ENCODE measurements at places on chromosomes 16 and 17.

DNA sequence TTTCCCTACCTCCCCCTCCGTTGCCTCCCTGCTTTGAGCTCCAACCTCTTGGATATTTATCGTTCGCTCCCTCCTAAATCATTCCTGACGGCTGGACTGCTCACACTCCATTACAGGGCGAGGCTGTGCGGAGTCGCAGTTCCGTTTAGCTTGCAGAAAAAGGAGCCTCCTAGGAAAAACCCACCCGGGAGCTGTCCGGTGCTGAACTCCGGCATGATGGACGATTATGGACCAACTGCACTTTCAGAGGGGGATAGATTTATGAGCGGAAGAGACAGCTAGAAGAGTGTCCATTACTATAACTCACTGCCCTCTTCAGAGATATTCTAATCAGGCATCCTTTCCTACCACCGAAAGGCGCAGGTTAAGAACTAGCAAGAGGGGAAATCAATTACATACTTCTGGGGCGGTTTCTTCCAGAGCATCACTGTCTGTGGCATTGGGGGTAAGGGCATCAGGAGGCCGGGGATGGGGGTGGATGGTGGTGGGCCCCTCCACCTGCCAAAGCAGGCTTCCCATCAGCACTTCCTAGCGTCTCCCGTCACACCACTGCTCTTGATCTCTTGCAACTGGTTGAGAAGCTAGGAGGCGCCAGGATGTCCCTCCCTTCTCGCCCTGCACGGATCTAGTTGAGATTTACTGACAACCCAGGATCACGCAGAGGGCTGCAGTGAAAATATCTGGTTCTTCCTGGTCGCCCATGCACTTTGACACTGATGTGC, 251.2 kb downstream of the ENGASE start:
- DNase-seq = no peak

- no peak for DNase-seq
These were observed 170.7 kb downstream of the CYB561 start for GRCh38 chr17:63275318-63275970.

DNA sequence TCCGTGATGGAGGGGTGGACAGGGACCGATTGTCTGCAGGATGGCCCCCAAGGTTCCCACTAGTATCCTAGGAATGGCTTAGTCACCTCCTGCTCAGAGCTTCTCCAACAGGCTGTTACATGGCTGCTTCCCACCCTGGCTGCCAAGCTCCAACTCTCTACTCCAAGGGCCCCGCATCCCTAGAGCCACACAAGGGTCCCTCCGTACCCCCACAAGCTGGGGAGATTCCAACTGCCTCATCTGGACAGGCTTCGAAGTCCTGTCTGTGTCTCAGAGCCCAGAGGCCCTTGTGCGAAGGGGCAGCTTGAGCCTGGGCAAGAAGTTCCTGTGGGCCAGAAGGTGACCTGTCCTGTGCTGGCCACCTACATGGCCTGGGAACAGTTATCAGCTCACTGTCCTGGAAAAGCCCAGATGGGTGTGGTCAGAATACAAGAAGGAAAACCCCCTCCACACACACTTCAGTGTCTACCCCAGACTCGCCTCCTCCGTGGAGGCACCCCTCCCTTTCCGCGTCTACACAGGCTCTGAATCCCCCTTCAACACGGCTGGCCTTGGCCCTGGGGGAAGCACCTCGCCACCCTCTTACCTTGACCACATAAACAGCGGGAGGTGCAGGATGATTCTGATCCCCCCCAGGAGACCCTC, 586 bp downstream of the MEAK7 start:
- DNase-seq = no peak

DNA sequence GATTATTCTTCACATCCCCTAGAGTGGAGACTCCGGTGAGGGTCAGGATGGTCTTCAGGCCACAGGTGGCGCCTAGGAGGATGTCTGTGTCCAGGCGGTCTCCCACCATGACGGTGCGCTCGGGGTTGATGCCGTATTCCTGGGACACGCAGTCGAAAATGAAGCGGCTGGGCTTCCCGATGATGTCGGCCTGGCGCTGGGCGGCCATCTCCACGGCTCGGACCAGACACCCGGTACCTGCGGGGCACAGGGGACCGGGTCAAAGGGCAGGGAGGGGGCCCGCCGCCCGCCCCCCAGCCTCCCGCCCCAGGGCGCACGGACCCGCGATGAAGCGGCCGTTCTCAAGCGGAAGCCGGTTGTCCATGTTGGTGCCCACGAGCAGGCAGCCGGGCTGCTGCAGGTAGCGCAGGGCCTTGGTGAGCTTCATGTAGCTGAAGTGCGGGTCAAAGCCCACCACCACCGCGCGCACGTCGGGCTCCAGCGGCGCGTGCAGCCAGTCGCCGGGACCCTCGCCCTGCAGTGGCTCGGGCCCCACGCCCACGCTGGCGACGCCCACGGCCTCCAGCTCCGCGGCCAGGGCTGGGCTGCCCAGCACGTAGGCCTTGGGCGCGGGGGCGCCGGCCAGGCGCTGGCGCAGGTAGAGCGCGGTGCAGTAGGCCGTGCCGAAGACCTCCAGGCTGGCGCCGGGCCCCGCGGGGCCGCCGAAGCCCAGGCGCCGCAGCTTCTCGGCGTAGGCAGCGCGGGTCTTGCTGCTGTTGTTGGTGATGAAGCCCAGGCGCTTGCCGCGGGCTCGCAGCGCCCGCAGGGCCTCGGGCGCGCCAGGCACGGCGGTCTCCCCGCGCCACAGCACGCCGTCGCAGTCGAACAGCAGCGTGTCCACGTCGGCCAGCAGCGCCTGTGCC, 572 bp downstream of the PGP start:
- no peak for DNase-seq

DNA sequence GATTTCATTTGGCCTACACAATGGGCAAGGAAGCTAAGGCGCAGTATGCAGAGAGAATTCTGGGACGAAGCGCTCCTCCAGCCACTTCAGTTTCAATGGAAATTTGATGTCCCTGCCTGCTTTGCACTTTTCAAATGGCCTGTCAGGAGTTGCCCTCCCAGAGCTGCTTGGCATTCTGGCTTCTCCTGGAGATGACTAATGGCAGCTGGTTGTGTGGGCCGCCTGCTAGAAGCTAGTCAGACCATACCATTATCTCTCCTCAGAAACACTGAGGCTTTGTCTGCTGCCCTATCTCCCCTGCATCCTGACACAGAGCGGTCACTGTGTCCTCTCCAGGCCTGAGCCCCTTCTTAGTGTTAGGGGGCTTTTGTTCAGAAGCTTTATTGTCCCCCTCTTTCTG, 180.1 kb downstream of the SPECC1 start:
- DNase-seq = peak; percentile 74

DNA sequence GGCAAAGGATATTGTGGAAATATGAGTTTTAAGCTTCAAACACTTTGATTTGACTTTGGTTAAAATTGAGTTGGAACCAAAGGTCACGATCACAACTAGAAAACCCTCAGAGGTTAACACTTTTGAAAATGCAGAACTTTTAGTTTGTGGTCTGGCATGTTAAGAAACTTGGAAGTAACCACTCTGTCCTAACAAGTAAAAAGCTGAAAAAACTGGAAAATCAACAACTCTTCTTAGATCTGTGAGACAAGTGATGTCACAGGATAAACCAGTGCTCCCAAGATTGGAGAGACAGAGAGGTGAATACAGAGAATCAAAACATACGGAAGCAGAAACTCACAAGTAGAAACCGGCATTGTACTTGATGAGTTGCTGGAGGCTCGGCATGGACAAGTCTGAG, 17.4 kb downstream of the MFSD6L start:
- DNase-seq = no peak

DNA sequence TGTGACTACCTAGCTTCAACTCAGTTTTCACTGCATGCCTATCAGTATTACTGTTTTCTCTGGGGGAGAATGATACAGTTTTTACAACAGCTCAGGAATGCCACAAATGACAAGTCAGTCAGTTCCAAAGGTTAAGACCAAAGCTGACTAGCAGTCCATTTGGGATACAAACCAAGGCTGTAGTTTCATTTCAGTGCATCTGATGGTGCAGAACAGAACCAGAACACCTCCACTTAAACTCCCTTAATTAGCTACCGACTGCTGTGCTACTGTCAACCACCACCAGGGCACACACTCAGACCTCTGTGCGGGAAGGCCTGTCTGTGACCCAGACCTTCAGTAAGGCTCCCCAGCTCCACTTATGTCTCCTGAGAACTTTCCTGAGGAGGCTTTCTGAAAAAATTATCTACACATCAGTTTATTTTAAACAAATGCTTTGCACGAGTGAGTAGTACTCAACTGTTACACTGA, 20.4 kb downstream of the NFE2L1 start:
- no peak for DNase-seq

DNA sequence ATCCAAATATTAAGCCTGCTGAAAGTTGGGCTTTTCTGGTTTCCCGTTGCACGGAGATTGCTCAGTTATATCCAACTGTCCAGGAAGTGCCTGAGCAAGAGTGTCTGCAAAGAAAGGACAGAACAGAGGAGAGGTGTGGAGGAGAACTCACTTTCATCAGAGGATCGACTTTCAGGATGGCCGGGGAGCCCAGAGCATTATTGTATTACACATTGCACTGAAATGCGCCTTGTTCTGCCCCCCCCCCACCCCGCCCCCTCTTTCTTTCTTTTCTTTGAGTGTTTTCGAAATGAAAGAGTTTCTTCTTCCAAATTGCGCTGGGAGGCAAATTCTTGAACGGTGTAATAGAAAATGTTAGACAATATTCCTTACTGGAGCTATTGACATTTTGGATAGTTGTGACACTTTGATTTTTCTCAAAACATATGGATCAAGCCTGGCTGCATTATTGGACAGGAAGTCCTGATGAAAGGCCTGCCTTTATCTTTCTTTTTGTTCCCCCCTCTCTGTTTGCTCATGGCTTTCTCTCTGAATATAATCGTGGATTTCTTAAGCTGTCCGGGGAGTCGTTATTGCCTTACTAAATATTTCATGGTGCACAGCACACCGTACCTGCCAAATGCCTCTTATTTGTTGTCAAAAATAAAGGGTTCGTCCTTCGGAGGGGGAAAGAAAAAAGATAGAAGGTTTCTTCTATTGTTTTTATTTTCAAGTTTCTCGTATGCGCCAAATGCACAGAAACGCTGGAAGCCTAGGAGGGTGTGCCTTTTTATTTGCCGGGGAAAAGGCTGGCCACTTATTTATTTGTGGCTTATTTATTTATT, 110.8 kb downstream of the IRX3 start:
- DNase-seq = no peak

- DNase-seq = no peak
These were observed 2.5 kb upstream of the AXIN1 start for GRCh38 chr16:354971-355461.

GRCh38 chr17:74605361-74605760, 13.3 kb upstream of the CD300LD start:
- DNase-seq = peak; percentile 70

DNA sequence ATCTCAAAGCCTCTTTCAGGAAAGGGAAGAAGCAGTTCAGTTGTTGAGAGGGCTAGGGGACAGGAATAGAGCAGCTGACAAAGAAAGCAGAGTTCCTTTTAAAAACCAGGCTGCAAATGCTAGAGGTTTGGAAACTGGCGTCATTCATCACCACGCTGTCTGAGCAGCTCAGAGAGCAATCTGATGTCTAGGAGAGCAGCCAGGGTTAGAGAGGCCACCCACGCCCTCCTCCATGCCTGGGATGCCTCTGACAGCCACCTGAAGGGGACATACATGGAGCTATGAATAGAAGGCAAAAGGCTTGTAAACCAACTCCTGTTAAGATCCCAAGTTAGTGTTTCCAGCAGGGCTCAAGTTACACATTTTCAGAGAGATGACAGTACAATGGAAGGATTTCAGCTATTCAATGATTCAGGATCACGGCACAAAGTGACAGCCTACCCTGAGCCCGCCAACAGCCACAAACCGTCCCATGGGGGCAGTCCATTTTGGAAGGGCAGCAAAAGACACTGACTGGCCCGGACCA, 12.4 kb downstream of the RAB5C start:
- DNase-seq = no peak

- no peak for DNase-seq
These were observed 630 bp upstream of the HOXB2 start for GRCh38 chr17:48545539-48545938.

GRCh38 chr17:50848711-50849110, 13.3 kb downstream of the WFIKKN2 start:
- no peak for DNase-seq

- DNase-seq = no peak
These were observed 653.8 kb downstream of the CDH8 start for GRCh38 chr16:61382435-61382834.

GRCh38 chr17:4553669-4554068, 1.5 kb downstream of the MYBBP1A start:
- no peak for DNase-seq

- DNase-seq = no peak
These were observed 3.1 kb upstream of the WDR90 start for GRCh38 chr16:645852-646678.

DNA sequence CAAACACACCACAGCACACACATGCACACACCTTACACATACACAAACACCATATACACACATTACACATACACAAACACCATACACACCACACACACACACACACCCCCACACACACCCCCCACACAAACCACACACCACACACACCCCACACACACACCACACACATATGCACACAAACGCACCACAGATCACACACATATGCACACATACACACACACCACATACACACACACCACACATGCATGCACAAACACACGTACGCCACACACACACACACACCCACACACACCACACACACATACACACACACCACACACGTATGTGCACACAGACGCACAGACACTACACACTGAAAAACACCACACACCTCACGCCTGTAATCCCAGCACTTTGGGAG, 166.0 kb downstream of the AHSP start:
- DNase-seq = no peak

GRCh38 chr17:48484850-48485249, 46.0 kb downstream of the HOXB1 start:
- DNase-seq = no peak

DNA sequence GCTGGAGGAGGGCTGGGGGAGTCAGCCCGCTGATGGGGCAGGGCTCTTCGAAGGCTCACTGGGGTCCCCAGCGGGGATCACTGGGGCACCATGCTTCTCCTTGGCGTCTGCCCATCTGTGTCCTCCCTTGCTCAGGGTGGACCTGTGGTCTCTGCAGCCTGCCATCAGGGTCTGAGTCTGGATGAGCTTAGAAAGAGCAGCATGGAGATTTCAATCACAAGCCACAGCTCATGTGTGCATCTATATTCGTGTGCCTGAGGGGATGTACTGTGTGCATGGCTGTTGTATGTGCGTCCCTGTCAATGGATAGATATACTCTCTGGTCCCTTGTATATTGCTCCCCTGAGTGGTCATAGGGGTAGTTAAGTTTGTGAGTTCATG, 126.6 kb upstream of the SDK2 start:
- DNase-seq = no peak

Data from NCI-H446 treated with DMSO at 0.1 percent for 48 hours (cell line).